ENCODE measurements at places on chromosomes 4 and X.

DNA sequence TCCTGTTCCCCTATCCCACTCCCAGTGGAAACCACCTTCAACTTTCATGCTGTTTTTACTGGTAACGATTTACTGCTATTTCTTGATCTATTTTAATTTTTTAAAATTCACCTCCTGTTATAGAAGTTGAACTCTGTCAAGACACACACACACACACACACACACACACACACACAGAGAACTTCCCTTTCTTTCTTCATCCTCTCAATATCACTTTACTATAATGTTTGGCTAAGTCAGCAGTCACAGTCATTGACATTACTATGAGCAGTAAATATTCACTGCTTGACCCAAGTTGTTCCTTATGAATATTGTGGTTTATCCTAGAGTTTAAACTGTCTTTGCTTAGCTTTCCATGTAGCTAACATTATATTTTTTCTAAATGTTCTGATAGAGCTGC lies 24.0 kb upstream of the SGMS2 start:
- DNase-seq, result no peak

GRCh38 chrX:2351321-2351720 lies 149.5 kb downstream of the DHRSX start:
- no peak for DNase-seq

DNA sequence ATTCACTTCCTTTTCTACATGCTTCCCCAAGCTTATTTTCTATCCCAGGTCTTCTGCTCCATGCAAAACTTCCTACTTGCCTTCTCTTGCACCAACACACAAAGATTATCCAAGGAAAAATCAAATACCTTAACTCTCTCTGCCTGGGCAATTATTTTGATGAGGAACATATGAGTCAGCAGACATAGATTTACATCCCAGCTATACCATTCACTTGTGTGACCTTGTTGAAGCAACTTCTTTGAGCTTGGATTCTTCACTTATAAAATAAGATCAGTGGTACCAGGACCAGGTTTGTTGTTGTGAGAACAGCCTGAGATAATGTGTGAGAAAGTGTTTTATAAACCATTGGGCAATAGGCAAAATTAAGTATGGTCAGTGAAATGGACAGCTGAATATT lies 39.1 kb upstream of the TMEM192 start:
- DNase-seq, result no peak

GRCh38 chr4:139682741-139683151 lies 17.1 kb downstream of the MGST2 start:
- DNase-seq, result no peak

- peak; percentile 2 for DNase-seq
Measured at GRCh38 chrX:130594453-130594916, 192.7 kb downstream of the RBMX2 start.

- DNase-seq, result peak; percentile 11
Measured at GRCh38 chr4:154707877-154708276, 35.9 kb upstream of the LRAT start.

GRCh38 chr4:11831739-11832138 lies 403.0 kb upstream of the HS3ST1 start:
- DNase-seq, result no peak

GRCh38 chrX:97938706-97939105 lies 1055.0 kb downstream of the RPA4 start:
- DNase-seq, result no peak

GRCh38 chrX:136030303-136031191 lies 45.3 kb downstream of the SLC9A6 start:
- DNase-seq, result no peak

GRCh38 chrX:123422875-123423274 lies 238.8 kb downstream of the GRIA3 start:
- DNase-seq, result no peak

GRCh38 chr4:82528868-82529267 lies 32.9 kb downstream of the TMEM150C start:
- no peak for DNase-seq

GRCh38 chr4:136203199-136203598 lies 1329.1 kb downstream of the PCDH18 start:
- no peak for DNase-seq

DNA sequence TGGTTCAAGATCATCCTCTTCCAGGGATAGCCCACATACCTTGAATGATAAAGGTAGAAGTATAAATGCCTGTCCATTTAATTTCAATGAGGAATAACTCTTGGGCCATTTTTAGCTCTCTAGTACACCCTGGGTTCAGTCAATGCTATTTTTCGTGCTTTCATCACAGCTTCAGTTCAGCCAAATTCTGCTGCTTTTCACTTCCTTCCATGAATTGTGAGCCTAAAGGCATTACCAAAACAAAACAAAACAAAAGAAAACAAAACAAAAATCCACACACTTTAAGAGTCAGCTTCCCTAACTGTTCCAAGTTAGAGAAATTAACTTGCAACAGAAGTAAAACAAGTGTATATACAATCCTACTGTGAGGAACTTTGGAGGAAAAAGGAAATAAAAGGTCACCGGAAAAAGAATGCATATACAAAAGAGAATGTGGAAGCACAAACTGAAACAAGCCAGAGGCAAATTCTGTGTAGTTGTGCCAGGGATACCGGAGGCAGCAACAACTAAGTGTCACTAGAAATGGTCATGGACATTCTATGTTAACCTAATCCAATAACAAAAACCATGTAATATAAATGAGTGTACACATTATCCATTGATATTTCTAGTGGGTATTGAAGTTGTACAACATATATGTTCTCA lies 423.1 kb downstream of the KCTD8 start:
- no peak for DNase-seq

DNA sequence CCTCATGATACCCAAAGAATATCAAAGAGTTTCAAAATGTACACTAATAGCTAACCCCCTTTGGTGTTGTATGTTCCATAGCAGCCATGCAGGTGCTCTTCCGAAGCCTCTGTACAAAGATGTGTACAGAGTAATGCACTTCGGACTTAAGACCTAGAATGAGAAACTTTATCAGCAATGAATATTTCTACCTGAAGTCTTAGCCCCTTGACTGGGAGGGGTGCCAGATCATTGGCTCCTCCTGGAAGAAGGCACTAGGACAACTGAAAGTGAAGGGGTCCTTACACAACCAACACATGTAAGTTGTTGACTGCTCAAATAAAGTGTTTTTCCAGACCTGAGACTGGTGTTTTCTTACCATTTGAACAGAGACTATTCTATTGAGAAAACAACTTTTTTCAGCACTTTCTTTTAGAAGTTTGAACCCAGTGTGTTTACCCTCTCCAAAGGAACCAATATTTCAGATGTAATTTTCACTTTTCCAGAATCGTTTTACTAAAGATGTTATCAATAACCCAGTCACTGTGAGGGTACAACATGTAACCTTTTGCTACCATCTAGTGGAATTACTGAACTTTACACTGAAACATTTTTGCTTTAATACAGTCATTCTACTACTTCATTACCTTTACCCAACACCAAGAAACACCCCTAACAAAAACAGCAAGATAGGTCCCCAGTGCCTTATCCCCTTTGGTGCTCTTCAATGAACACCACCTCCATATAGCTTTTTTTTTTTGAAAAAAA lies 33.3 kb upstream of the PRDX4 start:
- no peak for DNase-seq

DNA sequence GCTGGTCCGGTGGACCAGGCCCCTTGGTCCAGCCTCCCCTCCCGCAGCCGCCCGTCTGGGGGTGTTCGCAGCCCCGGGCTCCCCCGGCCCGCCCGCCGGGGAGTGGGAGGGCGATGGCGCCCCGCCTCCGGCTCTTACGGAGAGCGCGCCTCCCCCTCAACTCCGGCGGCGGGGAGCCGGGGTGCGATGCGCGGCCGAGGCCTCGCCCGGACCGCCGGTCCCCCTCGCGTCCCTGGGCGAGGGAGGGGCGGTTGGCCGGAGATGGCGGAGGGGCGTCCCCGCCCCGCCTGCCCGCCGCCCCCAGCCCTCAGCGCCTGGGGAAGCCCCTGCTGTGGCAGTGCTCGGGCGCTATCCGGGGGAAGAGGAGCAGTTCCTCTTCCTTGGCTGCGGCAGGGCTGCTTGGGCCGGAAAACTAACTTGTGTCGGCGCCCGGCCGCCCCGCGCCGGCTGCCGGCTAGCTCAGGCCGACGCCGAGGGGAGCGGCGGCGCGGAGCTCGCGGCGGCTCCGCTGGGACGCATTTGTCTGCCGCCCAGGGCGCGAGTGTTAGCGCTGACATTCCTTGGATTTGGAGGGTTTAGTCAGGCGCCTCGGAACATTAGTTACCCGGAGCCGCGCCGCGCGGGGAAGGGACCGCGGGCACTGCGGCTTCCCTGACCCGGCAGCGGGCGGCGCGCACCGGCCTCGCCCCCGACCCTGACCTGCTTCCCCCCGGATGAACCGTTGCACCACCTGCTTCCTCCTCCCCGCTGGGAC lies 994 bp downstream of the GALNT7 start:
- peak; percentile 8 for DNase-seq

- DNase-seq, result no peak
Measured at GRCh38 chr4:99655308-99656081, 2.1 kb downstream of the C4orf54 start.

DNA sequence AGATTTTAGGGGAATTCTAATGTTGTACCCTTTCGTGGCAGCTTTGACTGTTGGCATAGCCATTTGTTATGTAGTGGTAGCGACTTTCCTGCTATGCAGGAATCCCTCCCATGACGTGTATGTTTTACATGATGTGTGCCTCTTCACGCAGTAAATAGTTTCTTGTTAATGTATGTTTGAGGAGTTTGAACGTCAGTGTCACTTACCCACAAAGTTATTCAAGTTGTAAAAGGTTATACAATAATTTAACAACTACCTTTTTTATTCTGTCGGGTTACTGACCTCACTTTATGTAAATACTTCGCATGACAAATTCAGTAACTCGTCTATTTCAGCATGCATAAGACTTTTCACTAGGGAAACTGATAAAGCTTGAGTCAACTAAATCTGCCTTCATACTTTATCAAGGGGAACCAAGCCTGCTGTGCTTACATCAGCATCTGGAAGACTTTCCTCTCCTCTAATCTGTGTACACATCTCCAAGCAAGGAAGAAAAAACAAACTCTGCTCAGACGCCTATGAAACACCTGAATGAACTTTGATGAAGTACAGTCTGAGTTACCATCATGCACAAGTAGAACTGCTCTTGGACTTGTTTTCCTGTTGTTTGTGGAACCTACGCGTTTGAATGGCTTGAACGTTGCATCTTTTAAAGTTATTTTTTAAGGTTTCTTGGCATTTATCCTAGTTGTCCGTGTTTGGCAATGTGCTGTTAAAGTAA lies 61.2 kb downstream of the SLC9A6 start:
- no peak for DNase-seq

DNA sequence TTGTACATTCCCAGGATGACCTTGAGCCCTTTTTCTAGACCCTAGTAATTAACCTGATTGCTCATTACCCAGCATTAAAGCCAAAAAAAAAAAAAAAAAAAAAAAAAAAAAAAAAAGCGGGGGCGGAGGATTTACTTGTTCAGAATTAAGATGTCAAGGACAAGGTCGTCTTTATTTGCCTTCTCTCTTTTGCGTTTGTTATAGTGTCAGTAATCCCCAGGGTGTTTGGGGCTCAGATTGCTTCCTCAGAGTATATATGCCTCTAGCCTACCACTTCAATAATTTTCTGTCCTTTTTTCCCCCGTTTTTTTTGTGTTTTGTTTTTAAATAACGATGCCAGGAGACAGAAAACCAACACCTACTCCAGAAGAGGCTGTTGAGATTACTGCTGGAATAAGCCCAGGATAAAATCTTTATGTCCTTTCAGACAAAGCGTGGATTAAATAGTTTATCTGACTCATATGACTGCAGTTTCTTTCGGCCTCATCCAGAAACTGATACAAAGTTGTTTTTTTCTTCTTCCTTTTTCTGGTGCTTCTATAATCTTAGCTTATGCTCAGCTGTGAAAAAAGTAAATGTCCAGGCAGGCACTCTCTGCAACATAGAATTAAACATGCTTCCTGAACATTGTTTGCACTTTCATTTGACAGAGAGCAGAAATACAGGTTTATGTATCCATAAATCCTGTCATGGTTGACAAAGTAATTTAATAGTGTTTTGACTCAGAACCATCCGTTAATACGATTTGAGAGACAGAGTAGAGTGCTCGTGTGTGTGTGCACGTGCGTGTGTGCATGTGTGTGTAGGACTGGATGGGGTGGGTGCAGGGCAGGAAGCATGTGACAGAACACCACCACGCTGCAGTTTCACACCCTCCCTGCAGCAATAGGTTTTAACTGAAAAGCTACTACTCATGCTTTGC lies 138.6 kb downstream of the AFF1 start:
- peak; percentile 28 for DNase-seq

- DNase-seq, result no peak
Measured at GRCh38 chr4:39504538-39504937, 22.7 kb downstream of the UGDH start.

Measured in nucleus accumbens (tissue), 56 donors.